ENCODE measurements at places on chromosomes 3 and 15.

DNA sequence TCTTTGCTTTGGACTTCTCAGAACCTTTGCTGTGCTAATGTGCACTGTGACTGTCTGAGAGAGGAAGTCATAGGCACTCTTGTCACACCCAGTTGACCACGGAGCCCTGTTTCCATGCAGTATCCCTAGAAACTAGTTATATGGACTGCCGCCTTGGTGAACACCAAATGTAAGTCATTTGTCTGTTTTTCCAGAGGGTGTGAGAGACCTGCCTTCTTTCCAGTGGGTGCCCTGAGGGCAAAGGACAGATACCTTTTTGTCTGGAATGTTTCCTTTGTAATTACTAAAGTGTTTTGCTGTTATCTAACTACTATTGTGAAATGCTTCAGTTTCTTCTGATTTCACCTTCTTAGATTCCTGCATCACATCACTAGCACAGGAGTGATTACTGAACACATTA is 91.8 kb downstream of the LARS2 start:
- DNase-seq, result peak; percentile 41

- no peak for DNase-seq
Observed at GRCh38 chr3:180590396-180590795, 11.6 kb upstream of the TTC14 start.

GRCh38 chr3:6739288-6739687 is 121.6 kb upstream of the GRM7 start:
- no peak for DNase-seq

GRCh38 chr15:76993114-76993725 is 1.7 kb upstream of the PSTPIP1 start:
- DNase-seq, result no peak

DNA sequence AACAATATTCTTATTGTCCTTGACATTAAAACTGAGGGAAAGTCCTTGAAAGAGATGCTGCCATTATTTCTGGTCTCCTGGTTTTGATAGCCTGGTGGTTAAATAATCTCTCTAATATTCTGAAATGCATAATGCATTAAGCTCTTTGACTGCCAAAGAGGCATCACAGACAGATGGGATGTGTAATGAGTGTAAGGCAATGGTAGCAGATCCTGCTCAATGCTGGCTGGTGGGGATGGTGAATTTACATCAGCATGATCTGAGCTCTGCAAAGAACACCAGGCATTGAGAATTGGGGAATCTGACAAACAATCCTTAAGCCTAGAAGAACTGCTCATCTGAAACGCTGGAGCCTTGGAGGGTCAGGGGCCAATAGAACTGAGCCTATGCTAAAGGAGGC is 528.6 kb upstream of the LMCD1 start:
- DNase-seq, result no peak

- no peak for DNase-seq
Observed at GRCh38 chr3:26312816-26313215, 309.8 kb upstream of the LRRC3B start.

- no peak for DNase-seq
Observed at GRCh38 chr3:30638685-30639412, 32.4 kb downstream of the TGFBR2 start.

DNA sequence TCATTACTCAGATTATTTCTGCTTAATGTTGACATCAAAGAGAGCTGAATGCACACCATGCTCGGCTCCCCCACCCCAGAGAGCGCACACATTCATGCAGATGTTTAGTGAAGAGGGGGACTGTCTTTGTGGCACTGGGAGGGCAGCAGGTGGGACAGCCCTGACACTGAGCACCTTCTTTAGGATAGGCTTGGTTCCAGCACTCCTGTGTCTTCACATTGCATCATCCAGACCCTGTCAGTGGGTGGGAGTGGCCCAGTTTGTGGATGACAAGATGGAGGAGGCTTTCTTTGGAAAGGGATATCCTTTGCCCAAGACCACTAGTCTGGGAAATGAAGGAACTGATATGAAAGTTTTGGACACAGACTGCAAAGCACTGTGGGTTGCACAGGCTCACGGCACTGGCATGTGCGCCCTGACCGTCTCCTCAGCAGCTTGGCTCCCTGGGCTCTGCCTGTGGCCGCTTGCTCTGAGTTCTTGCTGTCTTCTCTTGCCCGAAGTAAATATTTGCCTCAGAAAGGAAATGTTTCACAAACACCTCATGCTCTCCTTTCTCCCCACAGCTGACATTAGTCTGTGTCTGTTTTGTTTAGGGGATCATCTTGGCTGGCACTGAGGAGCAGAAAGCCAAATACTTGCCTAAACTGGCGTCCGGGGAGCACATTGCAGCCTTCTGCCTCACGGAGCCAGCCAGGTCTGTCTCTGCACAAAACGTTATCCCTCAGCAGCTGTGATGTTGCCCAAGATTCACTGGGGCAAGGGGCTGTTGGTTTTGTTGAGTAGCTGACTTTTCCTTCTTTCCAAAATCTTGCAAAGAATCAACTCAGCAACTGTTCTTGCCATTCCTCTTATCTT is 16.6 kb downstream of the ACAD9 start:
- no peak for DNase-seq

- DNase-seq, result peak; percentile 62
Observed at GRCh38 chr15:23642413-23643044, 5.1 kb downstream of the MAGEL2 start.

GRCh38 chr15:93811305-93811704 is 420.1 kb upstream of the MCTP2 start:
- DNase-seq, result no peak

GRCh38 chr3:4588466-4588865 is 95.3 kb downstream of the ITPR1 start:
- DNase-seq, result peak; percentile 27

DNA sequence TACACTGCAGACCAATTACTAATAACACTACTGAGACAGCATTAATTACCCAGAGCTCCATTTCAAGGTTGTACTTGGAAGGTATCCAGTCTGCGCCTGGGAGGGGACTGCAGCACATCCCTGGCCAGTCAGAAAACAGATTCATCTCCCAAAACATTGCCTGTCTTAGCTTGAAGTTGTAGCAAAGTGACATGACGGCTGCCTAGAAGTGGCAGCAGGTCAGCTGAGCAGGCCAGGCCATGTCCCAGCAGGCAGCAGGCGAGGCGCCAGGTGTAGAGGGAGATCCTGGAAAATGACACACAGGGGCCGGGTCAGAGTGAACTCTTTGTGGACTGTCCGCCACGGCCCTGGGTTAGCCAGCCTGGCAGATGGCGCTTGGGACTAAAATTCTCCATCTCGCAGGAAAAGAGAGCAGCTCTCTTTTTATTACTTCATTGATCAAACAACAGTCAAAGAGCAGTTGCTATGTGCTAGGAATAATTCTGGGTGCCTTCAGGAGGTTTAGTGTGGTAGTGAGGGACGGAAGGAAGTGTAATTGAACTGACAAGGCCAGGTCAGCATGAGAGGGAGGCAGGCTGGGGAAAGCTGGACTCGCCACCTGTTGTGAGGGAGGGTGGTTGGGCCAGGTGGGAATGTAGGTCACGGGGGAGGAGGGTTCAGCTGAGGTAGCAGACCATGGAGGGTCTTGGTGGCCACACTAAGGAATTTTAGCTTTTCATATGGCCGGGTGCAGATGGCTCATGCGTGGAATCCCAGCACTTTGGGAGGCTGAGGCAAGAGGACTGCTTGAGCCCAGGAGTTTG is 1.3 kb upstream of the MAP6D1 start:
- DNase-seq, result no peak

- DNase-seq, result no peak
Observed at GRCh38 chr3:36332139-36332538, 48.2 kb upstream of the STAC start.

GRCh38 chr3:194269610-194270145 is 81.5 kb downstream of the CPN2 start:
- peak; percentile 58 for DNase-seq

DNA sequence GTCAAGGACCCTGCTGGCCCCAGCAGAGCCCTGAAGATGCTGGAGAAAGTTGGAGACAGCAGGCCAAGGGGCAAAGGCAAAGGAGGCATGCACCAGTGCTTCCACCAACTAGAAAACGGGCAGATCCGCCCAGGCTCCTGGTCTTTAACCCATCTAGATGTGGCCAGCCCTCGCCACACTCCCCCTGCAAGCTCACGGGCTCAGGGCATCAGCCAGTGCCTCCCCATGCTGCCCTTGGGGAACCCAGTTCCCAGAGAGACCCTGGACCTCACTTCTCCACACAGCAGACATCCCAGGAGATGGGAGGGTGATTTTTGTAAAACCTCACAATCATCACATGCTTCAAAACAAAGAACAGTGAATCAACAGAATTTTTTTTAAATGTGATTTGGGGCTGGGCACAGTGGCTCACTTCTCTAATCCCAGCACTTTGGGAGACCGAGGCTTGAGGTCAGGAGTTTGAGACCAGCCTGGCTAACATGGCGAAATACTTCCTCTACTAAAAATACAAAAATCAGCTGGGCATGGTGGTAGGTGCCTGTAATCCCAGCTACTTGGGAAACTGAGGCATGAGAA is 24.5 kb downstream of the CYFIP1 start:
- peak; percentile 59 for DNase-seq

- DNase-seq, result no peak
Observed at GRCh38 chr3:95468331-95468730, 1346.1 kb upstream of the EPHA6 start.

GRCh38 chr15:63191895-63192618 is 2.7 kb downstream of the RAB8B start:
- DNase-seq, result no peak

- DNase-seq, result no peak
Observed at GRCh38 chr15:90957031-90957790, 2.5 kb downstream of the RCCD1 start.

GRCh38 chr3:195524171-195524896 is 18.8 kb downstream of the PPP1R2 start:
- no peak for DNase-seq

- no peak for DNase-seq
Observed at GRCh38 chr15:56736308-56736707, 3.0 kb upstream of the ZNF280D start.

DNA sequence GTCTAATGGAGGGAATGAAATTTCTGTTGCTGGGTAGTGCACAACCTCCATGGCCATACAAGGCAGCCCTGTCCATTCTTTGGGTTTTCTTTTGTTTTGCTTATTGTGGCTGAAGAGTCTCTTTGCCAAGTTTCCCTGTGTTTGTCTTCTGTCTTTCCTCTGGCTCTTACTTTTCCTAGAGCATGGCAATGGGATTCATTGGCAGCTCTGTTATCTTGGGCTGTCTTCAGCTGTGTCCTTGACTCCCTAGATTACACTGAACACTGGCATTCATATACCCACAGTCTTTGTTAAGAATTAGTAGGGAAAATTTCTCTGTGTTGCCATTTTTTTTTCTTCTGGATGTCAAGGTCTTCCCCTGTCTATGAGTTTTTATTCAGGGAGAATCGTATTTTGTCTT is 16.1 kb upstream of the DCBLD2 start:
- DNase-seq, result no peak

DNA sequence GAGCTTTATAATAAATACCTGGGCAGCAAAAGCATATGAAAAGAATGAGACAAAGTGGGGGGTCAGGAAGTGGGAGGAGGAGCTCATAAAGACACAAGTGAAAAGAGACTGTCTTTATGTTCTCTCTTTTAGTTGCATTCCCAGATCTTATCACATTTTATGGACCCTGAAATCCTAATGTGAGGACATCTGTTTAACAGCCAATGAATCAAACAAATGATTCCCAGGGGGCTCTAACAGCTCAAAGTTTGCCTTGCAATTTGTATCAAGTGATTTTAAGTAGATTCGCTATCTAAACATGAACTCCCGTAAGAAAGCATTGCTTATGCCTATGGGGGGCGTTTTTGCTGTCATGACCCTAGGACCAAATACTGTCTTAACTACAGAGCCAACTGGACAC is 332.3 kb upstream of the CNTN4 start:
- DNase-seq, result no peak

- no peak for DNase-seq
Observed at GRCh38 chr3:157920822-157921700, 185.2 kb downstream of the SHOX2 start.

DNA sequence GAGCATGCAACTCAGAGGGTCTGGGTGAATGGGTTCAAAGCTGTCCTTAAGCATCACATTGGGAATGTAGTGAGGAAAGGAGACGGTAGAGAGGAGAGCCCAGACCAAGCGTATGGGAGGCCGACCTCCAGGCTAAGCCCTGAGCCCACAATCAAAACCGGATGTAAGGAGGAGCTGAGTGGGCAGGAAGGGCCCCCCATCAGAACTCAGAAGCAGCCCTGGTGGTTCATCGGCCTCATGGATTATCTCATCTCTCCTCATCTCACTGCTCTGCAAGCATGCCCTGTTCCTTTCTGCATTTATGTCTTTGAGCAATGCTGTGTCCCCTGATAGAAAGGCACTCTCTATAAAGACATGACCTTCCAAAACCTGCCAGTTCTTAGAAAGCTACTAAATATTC is 6.2 kb downstream of the HDC start:
- no peak for DNase-seq

DNA sequence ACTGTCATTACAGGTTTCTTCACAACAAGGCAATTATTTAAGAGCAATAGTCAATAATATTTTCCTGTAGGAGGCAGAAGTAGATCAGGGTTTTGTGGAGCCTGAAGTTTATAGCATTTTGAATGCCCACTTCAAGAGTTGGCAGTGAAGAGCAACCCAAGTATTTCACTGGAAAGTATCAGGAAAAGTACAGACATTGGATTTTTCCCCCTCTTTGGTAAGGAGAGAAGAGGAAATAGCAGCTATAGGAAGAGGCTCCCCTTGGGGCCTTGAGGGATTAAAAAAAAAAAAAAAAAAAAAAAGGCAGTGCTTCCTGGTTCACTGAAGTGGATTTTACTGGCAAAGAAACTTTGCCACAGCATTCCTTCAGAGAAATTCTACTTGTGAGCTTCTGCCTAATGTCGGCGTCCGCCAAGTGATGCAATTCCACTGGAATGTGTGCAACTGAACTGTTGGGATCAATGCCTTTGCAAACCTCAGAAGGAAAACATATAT is 5.7 kb upstream of the CNTN6 start:
- no peak for DNase-seq

- peak; percentile 68 for DNase-seq
Observed at GRCh38 chr3:71130471-71131374, 452.8 kb downstream of the FOXP1 start.

DNA sequence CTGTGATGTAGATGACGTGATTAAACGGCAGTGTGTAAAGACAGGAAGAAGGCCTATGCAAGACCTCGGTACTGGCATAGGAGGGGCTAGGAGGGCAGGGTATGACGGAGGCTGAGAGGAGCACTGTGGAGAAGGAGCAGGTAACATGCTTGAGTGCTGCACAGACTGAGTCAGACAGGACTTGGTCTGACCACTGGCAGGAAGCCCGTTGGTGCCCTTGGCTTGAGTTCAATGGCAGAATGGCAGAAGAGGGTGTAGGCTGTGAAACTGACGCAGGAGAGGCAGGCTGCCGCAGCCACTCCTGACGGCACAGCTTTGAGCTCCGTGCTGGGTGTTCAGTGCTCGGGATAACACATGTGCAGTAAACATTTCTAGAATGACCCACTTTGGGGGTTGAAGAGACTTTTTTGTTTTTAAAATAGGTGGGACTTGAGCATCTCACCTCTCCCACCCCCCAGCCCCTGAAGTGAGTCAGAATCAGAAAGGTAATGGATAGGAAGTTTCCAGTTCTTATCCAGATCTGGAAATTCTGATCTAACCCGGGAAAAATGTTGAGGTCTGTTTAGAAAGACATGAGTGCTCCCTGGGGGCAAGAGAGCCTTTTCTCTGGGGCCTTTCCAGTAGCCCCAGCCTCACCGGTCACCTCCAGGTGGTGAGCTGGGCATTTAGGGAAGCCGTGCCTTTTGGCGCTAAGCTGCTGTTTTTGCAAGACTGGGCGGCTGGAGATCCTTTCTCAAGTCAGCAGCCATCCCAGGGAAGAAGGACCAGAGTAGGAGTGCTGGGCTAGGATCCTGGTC is 126.4 kb downstream of the RPLP1 start:
- DNase-seq, result peak; percentile 15

- peak; percentile 77 for DNase-seq
Observed at GRCh38 chr15:58332676-58333400, 99.0 kb upstream of the LIPC start.

All from inflammatory macrophage (primary cell).